ENCODE measurements at places on chromosomes 6 and 20. TPM values are rescaled to one million over a fixed set of nuclear protein-coding genes. Genes with fewer than 3 reads are reported as not detected.

GRCh38 chr6:1473166-1473565, 83.8 kb downstream of the FOXF2 start:
- ATAC-seq: no peak

The EGFL8 gene
- total RNA-seq: 15.1 TPM

The FOXO3 gene
- 111 TPM for total RNA-seq

- ATAC-seq: no peak
Measured at GRCh38 chr20:22675341-22675740, 91.0 kb upstream of the FOXA2 start.

DNA sequence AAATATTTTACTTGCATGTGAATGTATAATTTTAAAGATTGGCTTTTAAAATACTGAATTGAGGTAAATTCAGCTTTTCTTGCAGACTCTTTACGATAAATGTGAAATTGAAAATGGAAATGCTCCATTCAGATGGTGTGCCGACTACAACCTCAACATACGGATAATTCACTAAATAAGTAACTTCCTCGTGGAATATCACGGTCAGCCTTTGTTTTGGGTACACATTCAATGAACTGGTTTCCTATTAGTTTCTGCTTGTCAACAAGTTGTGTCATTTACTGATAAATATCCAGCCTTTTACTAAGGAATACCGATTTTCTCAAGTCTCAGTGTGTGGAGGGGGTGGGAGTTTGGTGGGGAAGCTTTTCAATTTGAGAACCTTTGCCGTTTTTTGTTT, 2.4 kb upstream of the IRF4 start:
- ATAC-seq: no peak

GRCh38 chr6:34638834-34639736, 57.5 kb downstream of the ILRUN start:
- no peak for ATAC-seq
